ENCODE measurements at places on chromosomes 2 and 18.

DNA sequence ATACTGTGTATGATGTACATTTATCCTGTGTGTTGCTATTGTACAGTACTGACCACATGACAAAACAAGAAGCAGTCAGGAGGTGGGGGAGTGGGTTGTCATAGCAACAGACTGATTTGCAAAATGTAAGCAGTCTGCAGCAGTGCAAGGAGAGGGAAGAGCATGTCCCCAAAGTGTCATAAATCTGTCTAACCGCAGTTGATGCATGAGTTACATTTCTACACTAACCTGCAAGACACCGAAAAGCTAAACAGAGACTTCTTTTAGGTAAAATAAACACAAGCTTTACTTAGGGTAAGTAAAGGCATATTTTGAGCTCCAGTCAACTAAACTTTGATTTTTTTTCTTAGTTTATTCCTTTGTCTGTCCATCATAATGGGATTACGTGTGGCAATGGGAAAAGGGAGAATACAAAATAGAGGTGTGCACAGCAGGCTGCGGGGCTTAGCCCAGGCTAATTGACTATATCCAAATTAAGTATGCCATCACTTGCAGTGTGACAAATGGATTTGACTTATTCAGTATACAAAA is 134.5 kb downstream of the MEIS1 start:
- no peak for DNase-seq

DNA sequence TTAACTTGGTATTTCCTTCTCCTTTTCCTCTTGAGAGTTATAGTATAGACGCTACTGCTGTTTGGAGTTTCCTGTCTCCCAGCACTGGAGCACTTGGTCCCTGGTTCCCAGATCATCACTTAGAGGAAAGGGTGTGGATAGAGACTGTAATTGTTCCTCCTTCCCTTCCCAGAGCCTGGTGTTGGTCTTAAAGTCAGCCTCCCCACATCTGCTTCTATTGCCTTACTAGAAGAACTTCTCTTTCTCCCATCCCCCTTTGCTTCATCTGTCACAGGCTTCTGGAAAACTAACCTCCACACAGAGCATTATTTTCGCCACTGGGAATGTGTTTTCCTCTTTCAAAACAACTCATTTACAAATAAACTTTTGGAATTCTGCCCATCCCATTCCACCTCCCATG is 131.0 kb downstream of the CCDC85A start:
- no peak for DNase-seq

DNA sequence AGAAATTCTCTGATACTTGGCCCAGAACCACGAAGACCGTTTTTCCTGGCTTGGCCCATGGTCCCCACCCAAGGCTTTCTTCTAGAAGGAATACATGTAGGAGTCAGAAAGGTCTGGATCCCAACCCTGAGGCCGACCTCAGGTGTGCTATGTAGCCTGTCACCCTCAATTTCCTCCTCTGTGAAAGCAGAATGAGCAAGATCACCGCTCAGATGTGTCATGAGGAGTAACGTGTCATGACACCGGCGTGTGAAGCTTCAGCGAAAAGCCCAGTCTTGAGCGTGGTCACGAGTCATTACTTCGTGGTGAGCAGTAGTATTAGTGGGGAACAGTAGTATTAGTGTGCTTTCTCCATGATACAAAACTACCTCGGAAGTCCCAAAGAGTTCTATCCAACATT is 103.4 kb downstream of the ALPK2 start:
- no peak for DNase-seq

GRCh38 chr2:231260442-231261208 is 62.2 kb downstream of the ARMC9 start:
- no peak for DNase-seq

- no peak for DNase-seq
Measured at GRCh38 chr2:96117701-96118588, 1.6 kb upstream of the ADRA2B start.

Measured in stimulated activated naive CD4-positive, alpha-beta T cell (primary cell).